ENCODE measurements at places on chromosomes 1 and 21. TPM values are rescaled to one million over a fixed set of nuclear protein-coding genes. Genes with fewer than 3 reads are reported as not detected.

DNA sequence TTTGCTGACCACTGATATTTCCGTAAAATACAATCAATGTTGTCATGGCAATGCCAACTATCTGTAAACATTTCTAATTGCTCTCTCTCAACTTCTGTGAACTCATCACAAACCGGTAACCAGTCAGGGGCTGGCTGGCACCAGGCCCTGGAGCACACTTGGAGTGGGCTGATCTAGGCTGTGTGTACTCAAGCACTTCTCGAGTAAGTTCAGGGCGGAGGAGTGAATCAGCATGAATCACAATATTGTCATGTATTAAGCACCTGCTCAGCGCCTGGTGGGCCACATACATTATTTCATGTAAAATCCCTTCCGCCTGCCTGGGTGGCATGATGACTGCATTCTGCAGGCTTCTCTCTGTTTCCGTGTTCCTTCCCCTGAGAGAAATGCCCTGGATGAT lies 212.4 kb downstream of the FOXD2 start:
- H3K4me3 ChIP-seq: no peak overlapping the region
- H3K27ac ChIP-seq: no peak overlapping the region
- no peaks in the 10 kb centered on the region for H3K36me3 ChIP-seq
- no peaks in the 10 kb centered on the region for H3K4me1 ChIP-seq

- peak overlapping the region; percentile 70 for H3K4me3 ChIP-seq
- peak overlapping the region; percentile 51 for H3K27ac ChIP-seq
- no peaks in the 10 kb centered on the region for H3K27me3 ChIP-seq
- peak; percentile 72 for DNase-seq
These were observed 6.7 kb upstream of the FAM167B start for GRCh38 chr1:32240140-32240951.

- H3K4me3 ChIP-seq: no peak overlapping the region
- no peaks in the 10 kb centered on the region for H3K36me3 ChIP-seq
- H3K4me1 ChIP-seq: no peaks in the 10 kb centered on the region
- no peak for DNase-seq
- H3K27ac ChIP-seq: no peak overlapping the region
These were observed 63.1 kb downstream of the LAMC2 start for GRCh38 chr1:183248989-183249691.

- no peaks in the 10 kb centered on the region for H3K27me3 ChIP-seq
- H3K36me3 ChIP-seq: no peaks in the 10 kb centered on the region
- no peak overlapping the region for H3K4me3 ChIP-seq
- H3K4me1 ChIP-seq: no peaks in the 10 kb centered on the region
- DNase-seq: no peak
- no peak overlapping the region for H3K27ac ChIP-seq
These were observed 10.9 kb downstream of the KRTAP22-2 start for GRCh38 chr21:30579346-30579745.

GRCh38 chr1:25550683-25551310 lies 7.4 kb downstream of the LDLRAP1 start:
- H3K36me3 ChIP-seq: peaks cover 22% of the 10 kb centered on the region
- H3K4me1 ChIP-seq: peaks cover 94% of the 10 kb centered on the region
- peak overlapping the region; percentile 83 for H3K27ac ChIP-seq
- no peak for DNase-seq
- H3K4me3 ChIP-seq: peak overlapping the region; percentile 42

GRCh38 chr1:37097731-37098130 lies 63.4 kb upstream of the GRIK3 start:
- no peaks in the 10 kb centered on the region for H3K4me1 ChIP-seq
- no peak overlapping the region for H3K4me3 ChIP-seq
- no peak for DNase-seq

GRCh38 chr1:115865704-115866380 lies 24.9 kb upstream of the NHLH2 start:
- H3K36me3 ChIP-seq: no peaks in the 10 kb centered on the region
- peaks cover 3% of the 10 kb centered on the region for H3K27me3 ChIP-seq
- H3K4me1 ChIP-seq: no peaks in the 10 kb centered on the region
- no peak overlapping the region for H3K4me3 ChIP-seq

DNA sequence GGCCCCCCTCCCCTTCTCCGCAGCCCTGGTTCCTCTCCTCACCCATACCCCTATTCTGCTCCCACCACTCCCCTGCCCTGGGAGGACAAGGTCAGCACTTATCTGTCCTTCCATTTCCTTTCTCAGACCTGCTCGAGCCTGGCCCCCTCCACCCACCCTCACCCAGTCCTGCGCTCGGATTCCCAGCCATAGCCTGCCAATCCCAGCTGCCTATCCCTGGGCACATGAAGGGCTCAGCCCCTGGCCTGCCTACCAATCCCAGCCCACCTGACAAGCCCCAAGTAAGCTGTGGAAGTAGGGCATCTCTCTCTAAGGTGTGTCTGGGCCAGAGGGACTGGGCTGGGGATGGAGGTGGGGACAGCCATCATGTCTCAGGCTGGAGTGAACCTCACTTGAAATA lies 5.4 kb downstream of the BLACAT1 start:
- peaks cover 14% of the 10 kb centered on the region for H3K27me3 ChIP-seq
- H3K36me3 ChIP-seq: no peaks in the 10 kb centered on the region
- H3K4me1 ChIP-seq: peaks cover 4% of the 10 kb centered on the region
- no peak overlapping the region for H3K4me3 ChIP-seq
- DNase-seq: no peak
- no peak overlapping the region for H3K27ac ChIP-seq

DNA sequence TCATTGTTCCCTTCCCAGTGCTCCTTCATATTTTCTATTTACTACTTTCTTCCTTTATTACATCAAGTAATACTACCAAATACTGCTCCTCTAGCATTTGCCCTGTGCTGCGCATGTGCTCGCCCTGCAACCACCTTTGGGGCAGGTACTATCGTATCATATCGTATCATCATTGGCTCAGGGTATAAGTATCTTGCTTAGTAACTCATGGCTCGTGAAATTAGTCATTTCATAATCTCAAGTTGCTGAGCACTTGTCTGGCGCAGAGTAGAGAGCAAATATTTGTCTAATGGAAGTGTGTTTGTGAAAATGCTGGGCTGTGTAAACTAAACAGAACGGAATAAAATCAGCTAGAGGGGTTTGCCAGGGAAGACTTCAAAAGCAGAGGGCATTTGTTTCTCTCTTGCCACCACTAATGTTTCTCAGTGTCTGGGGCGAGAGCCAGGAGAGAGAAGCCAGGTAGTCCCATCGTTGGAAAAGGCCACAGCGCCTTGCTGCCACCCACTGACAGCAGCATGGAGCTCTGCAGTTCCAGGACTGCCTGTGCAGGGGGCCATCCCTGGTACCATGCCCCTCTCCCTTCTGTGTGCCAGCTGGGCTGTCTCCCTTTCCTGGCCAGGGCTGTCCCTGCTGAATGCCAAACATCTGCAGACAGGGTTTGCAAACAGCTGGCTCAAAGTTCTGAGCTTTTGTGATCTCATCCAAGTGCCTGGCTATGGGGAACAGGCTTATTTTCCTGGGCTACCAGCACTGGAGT lies 20.0 kb upstream of the CPT2 start:
- no peaks in the 10 kb centered on the region for H3K4me1 ChIP-seq
- no peak for DNase-seq
- H3K4me3 ChIP-seq: no peak overlapping the region
- no peak overlapping the region for H3K27ac ChIP-seq

DNA sequence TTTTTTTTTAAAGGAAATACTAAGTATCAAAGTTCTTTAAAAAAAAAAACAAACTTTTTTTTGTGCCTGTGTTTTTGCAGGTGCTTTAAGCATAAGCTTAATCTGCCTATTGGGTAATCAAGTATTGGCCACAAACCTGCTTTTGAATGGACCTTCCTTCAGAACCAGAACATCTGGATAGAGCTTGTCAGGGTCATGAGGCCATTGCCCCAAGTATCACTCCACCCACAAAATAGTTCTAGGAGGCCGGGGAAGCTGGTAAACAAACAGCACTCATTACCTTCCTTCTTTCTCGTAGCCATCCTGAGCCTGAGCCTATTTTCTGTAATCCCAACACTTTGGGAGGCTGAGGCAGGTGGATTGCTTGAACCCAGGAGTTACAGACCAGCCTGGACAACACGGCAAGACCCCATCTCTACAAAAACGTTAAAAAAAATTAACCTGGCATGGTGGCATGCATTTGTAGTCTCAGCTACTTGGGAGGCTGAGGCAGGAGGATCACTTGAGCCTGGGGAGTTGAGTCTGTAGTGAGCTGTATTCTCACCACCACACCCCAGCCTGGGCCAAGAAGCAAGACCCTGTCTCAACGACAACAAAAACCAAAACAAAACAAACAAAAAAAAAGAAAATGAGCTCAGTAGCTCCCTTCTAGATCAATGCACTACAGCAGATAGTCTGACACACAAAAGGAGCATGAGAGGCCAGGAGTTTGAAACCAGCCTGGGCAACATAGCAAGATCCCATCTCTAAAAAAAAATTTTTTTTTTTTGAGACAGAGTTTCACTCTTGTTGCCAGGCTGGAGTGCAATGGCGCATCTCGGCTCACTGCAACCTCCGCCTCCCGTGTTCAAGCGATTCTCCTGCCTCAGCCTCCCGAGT lies 34.1 kb upstream of the EPS15 start:
- no peaks in the 10 kb centered on the region for H3K36me3 ChIP-seq
- H3K27ac ChIP-seq: no peak overlapping the region
- no peak for DNase-seq
- H3K27me3 ChIP-seq: no peaks in the 10 kb centered on the region
- no peak overlapping the region for H3K4me3 ChIP-seq
- peaks cover 7% of the 10 kb centered on the region for H3K4me1 ChIP-seq

DNA sequence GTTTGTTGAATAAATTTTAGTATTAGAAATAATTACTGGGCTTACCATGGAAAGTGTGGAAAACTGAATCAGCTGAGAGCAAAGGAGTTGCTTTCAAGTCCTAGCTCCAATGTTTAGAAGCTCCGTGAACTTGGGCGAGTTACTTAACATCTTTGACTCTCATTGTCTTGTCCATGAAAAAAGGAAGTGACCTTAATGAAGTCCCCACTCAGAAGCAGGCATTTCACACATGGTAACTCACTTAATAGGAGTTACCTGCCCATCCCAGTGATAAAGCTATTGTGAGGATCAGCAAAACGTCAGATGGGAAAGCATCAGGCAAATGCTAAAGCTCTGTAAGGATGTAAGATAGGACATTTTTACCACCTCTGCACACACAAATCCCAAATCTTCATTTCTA lies 34.0 kb upstream of the GADD45A start:
- H3K4me1 ChIP-seq: no peaks in the 10 kb centered on the region
- DNase-seq: no peak
- no peaks in the 10 kb centered on the region for H3K27me3 ChIP-seq

- no peak for DNase-seq
- no peak overlapping the region for H3K27ac ChIP-seq
- no peaks in the 10 kb centered on the region for H3K36me3 ChIP-seq
- H3K4me3 ChIP-seq: no peak overlapping the region
- no peaks in the 10 kb centered on the region for H3K4me1 ChIP-seq
These were observed 70.0 kb downstream of the TRABD2B start for GRCh38 chr1:47927165-47927564.

DNA sequence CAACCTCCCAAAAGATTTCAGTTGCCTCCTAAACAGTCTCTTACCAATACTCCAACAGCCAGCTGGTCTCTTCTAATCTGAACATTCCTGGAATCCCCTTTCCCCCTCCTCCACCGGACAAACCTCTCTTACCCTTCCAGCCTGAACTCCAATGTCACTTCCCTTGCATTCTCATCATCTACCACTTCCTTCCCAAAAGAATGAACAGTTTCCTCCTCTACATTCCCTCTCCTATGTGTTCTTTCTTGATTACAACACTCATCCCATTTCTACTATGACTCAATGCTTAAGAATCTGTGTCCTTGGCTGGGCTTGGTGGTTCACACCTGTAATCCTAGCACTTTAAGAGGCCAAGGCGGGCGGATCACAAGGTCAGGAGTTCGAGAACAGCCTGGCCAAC lies 417.1 kb downstream of the SETD4 start:
- H3K27ac ChIP-seq: no peak overlapping the region
- no peaks in the 10 kb centered on the region for H3K4me1 ChIP-seq
- no peak overlapping the region for H3K4me3 ChIP-seq

DNA sequence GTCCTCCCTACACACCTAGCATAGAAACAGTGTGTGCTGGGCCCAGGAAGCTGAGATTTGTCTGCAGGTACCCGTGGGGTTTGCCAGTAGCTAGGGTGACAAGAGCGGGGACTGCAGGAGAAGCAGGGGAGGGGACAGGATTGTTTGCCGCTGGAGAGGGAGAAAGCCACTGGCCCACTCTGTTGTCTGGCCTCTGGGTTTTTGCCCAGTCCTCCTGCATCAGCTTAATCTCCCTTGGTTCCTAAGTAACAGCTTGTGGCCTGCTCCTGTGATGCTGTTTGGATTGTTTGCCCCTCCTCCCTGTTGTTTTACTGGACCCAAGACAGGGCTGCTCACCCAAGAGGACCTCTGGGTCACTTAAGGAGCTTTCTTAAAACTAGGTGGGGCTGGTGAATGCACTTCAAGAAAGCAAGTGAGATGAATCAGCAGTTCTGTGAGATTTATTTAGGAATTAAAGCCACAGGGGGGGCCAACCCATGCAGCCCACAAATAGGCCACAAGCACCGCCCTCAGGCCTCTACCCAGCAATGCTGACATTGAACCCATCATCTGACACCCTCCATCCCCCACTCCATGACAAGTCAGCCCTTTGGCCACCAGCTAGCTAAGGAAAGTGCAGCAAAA lies 142.8 kb downstream of the ZZZ3 start:
- no peaks in the 10 kb centered on the region for H3K4me1 ChIP-seq
- DNase-seq: no peak
- no peak overlapping the region for H3K4me3 ChIP-seq
- no peaks in the 10 kb centered on the region for H3K27me3 ChIP-seq
- no peak overlapping the region for H3K27ac ChIP-seq

DNA sequence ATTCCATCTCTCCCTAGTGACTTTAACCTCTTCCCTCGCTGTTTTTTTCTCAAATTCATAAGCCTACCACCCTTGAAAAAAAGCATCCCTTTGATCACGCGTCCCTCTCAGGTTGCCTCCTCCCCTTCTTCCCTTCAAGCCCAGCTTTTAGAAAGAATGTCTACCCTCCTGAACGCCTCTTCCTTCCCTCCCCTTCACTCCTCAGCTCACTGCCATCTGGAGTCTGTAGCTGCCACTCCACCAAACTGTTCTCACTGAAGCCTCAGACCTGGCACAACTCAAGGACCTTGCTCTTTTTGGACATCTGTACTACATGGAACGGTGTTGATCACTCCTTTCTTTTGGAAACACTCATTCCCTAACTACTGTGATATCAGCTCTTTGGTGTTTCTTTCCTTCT lies 80.6 kb downstream of the SLC25A24 start:
- H3K4me1 ChIP-seq: no peaks in the 10 kb centered on the region
- H3K27ac ChIP-seq: no peak overlapping the region
- no peak overlapping the region for H3K4me3 ChIP-seq
- DNase-seq: no peak
- H3K36me3 ChIP-seq: no peaks in the 10 kb centered on the region
- H3K27me3 ChIP-seq: no peaks in the 10 kb centered on the region

GRCh38 chr1:19007491-19008441 lies 51.3 kb upstream of the IFFO2 start:
- no peak overlapping the region for H3K27ac ChIP-seq
- H3K36me3 ChIP-seq: no peaks in the 10 kb centered on the region
- peaks cover 14% of the 10 kb centered on the region for H3K4me1 ChIP-seq
- peaks cover 6% of the 10 kb centered on the region for H3K27me3 ChIP-seq
- H3K4me3 ChIP-seq: no peak overlapping the region
- DNase-seq: no peak

- H3K4me3 ChIP-seq: no peak overlapping the region
- H3K4me1 ChIP-seq: no peaks in the 10 kb centered on the region
- no peak for DNase-seq
- H3K27ac ChIP-seq: no peak overlapping the region
- H3K27me3 ChIP-seq: peaks cover 8% of the 10 kb centered on the region
- no peaks in the 10 kb centered on the region for H3K36me3 ChIP-seq
These were observed 231.9 kb downstream of the TNR start for GRCh38 chr1:175511496-175511895.

LGR6 gene
- 0.32 TPM for total RNA-seq

LORICRIN gene
- total RNA-seq: not detected

SRM gene
- total RNA-seq: 29.6 TPM

INAVA gene
- total RNA-seq: not detected

CELA2B gene
- total RNA-seq: not detected

CNR2 gene
- total RNA-seq: 0.15 TPM
